ENCODE measurements at places on chromosomes 16 and 17.

DNA sequence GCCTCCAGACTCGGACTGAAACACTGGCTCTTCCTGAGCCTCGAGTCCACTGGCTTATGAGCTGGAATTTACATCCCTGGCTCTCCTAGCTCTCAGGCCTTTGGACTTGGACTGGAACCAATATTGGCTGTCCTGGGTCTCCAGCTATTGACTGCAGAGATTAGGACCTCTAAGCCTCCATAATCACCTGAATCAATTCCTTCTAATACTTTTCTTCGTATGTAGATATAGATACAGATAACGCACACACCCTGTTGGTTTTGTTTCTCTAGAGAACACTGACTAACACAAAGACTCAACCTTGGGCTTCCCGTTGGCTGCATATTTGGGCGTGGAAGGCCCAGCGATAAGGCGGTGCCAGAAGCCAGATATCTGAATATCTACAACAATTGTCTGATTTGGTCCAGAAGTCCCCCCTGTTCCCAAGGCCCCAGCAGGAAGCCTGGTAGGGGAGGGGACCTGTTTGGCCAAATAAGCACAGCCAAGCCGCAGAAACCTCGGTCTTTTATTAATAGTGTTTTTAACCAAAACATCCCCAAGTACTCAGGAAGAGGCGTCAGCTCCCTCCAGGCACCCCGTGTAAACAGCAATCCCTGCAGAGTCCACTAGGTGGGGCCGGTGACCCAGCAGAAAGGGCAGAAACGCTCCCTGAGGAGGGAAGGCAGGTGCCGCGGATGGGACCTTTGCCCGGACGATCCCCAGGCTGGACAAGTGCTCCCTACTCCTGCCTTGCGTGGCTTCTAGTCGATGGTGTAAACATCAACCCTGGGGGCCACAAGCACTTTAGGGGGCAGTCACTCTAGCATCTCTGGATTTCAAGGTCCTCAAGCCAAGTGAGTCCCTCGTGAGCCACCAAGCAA is 57.0 kb downstream of the ABR start:
- no peak for DNase-seq

DNA sequence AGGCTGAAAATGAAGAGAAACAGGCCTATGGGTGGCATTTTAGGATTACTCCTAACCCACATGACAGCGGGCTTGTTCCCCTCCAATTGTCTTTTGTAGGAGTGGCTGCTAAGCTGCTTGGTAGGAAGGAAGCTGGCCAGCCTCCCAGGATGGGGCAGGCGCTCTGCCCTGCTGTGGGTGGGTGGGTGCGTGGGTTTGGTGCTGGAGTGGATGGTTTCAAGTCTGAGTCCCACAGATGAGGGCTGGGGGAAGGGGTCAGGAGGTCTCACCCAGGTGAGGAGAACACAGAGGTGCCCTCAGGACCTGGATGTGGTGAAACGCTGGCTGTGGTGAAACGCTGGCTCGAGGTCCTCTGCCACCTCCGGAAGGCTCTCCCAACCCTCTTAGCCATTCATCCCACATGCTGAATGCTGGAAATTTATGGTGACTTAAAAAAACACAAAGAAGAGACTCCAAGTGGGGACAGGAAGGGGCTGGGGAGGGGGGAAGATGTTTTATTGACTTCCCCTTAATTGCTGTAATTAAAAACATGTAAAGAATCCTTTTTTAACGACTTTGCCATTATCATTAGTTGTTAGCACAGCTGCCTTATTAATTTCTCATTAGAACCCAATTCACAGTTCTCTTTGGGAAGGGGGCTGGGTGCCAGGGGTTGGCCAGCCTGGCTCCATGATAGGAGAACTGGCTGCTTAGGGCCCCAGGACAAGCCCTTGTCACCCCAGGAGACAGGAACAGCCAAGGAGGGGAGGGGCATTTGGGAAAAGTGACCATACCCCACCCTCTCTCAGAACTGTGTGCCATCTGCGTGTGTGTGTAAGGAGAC is 153.5 kb upstream of the CDC42EP4 start:
- DNase-seq = no peak

DNA sequence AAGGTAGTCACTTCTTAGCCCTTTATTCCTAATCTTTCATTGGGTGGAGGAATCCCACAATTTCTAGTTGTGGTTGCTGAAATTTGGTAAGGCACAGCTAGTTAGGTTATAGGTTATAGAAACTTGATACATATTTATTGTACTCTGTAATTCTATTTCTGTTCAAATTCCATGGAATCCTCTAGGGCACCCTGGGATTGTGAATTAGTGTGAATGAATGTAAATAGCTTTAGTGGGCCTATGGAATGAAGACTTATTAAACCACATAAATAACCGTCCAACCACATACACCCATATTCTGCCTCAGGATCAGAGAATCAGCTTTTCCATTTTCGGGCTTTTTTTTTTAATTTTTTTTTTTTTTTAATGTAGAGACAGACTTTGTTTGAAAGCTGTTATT is 9.2 kb downstream of the TANC2 start:
- no peak for DNase-seq

DNA sequence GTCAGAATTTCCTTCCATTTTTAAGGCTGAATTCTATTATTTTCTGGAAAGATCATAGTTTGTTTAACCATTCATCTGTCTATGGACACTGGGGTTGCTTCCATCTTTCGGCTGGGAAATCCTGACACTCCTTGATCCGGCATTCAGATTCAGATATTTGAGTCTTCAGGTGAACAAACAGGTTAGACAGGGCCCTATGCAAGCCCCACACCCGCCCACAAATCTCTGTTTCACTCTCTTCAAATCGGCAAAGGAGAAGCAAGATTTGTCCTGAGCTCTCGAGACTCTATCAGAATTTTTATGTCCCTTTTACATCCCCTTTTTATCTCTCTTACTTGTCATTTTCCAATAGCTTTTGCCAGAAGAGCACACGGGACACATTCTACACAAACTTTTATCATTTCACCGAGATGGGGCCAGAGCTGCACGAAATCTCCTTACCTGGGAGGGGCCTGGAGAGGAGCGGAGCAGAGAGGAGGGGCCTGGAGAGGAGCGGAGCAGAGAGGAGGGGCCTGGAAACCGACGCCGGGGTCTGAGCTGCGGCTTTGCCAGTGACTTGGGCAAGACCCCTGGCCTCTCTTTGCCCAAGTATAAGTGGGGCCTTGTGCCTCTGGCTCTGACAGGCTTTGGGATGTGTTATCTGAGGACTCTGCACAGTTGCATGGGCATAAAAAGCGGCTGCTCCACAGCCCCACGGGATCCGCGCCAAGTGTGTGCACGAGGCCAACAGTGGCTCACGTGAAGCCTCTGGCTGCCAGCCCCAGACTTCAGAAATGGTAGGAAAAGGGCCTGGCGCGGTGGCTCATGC is 54.3 kb upstream of the RBFOX3 start:
- no peak for DNase-seq

- no peak for DNase-seq
Observed at GRCh38 chr17:15917438-15918027, 27.4 kb upstream of the ADORA2B start.

GRCh38 chr16:4982056-4982867 is 24.1 kb downstream of the SEC14L5 start:
- DNase-seq = no peak

DNA sequence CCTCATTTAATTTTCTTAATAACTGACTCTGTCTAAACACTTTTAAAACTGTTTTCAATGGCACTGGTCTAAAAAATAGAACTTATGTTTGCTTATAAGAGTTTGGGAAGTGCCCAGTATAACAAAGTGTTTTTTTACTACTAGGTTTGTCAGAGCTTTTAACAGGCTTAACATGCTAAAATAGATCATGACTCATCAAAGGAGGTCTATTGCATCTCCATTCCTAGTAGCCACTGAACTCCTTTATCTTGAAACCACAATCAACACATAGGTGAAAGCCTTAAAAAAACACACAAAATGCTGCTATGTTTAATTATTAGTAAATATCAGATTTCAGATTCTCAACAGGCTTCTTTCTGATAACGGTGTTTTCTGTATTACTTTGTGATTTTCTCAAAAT is 196.4 kb upstream of the KIF2B start:
- no peak for DNase-seq

GRCh38 chr16:57155702-57156350 is 30.0 kb downstream of the PSME3IP1 start:
- DNase-seq = no peak

DNA sequence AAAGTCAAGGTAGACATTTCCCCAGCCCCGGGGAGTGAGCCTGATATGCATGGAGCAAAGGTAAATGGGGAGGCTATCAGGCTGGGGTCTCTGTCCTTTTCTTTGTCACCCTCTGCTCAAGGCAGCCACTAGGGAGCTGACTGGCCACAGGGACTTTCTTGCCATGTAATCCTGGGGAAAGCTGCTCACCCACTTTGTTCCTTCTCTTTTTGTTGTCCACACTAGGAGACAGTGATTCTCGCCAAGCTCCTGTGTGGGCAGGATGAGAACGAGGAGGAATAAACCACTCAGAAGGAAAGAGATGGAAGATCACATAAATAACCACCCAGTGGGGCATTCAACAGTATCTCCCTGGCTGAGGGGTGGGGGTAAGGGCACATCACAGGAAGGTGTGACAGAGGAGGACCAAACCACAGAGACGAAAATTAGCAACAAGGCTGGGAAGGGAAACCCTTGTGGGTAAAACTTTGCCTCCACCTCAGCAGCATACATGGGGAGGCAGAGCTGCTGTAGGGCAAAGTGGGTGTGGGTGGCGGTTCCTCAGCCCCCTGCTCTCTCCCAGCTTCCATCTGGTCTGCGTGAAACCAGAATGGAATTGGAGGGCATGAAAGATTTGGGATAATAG is 26.2 kb upstream of the CCL1 start:
- no peak for DNase-seq

DNA sequence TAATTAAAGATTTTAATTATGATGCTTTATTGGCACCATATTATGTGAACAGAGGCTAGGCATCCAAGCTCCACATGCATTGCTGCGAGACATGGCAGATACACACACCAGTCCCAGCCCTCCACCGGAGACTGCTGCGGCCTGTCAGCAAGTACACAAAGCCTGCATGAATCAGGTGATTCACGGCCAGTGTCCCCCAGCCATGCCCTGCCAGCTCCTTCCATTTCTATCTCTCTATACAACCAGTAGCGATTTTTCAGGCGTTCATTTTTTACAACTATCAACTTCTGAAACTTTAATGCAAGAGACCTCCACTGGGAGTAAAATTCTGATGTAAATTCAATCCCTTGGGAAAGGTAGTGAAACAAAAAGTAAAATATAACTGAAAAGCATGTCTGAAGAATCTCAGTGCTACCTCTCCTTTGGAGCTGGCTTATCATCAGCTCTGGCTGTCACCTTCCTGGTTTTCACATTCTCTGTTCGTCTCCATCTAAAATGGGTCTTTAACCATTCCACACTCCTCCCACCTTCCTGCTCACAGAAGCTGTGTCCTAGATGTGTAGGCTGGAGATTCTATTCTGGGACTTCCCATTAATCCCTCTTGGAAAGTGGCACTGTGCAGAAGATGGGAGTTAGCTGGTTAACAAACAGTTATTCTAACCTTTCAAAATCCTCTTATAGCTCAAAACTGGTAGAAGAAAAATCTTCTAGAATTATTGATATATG is 32.2 kb downstream of the HS3ST3A1 start:
- DNase-seq = no peak

DNA sequence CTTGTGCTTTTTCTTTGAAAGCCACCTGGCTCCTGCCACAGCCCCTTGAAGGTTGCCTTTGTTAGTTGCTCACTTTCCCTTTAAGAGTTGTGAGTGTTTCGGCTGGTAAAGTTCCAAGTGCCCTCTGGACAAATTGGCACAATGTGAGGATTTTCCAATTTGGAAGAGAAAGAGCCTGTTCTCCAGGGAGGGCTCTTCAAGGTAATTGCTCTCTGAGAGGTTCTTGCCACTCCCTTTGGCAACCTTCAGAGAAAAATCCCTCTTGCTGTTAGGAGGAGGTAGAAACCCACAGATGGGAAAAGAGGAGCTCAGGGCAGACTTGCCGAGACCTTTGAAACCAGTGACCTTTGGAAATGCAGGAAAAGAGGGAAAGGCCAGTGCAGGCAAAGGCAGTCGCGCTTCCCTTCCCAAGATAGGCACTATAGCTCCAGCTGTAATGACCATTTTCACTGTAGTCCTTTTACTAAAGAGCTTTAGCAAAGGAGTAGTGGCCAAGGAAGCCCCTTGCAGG is 49.0 kb upstream of the AKAP1 start:
- no peak for DNase-seq

DNA sequence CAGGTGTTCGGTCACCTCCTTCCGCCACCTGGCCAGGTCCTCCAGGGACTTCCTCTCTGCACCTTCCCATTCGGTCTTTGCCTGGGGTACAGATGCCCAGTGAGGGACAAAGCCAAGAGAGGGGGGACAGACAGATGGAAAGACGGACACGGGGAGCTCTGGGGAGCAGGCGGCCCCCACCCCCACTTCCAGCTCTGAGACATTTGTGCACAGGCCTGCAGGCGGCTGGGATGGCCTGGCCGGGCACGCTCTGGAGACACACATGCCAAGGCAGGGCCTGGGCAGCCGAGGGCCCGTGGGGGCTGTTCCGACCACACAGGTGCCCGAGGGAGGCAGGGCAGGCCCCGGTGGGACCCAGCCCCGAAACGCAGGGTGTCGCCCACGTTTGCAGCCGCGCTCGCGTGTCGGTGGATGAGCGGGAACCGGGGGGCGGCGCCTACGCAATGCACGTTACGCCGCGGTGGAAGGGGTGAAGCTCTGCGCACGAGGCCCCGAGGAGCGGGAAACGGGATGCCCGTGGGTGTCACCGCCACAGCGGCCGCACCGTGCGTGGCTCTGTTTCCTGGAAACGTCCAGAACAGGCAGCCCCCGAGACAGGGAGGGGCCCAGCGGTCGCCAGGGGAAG is 6.0 kb downstream of the PERCC1 start:
- no peak for DNase-seq

DNA sequence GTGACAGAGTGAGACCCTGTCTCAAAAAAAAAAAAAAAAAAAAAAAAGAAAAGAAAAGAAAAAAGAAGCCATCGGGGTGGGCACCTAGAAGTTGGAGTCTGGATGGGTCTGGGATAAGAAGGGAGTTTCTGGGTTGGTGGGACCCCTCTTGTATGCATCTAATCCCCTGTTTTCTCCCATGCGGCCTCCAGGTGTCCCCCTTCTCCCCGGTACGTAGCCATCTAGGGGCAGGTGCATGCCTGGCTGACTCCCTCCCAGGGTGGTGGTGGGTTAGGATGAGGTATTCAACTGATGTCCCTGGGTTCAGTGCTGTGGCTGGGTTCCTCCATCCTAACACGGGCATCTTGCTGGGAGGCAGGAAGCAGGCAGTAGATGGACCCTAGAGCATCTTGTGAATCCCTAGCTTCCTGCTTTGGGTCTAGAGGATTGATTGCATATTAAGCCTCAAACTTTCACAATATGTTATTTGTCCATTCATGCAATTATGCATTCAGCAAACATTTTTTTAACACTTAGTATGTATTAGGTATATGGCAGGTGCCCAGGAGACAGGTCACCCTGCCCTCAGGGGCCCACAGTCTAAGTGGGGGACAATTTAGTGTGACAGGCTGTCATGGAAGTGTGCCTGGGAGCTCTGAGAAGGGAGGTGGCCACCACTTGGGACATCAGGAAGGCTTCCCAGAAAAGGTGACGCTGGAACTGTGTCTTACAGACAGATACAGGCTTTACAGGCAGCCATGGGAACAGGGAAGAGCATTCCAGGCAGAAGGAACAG is 13.1 kb downstream of the FMNL1 start:
- peak; percentile 33 for DNase-seq
